ENCODE measurements at places on chromosomes 6 and 20. TPM values are rescaled to one million over a fixed set of nuclear protein-coding genes. Genes with fewer than 3 reads are reported as not detected.

The SLC35D3 gene
- not detected for total RNA-seq

DNA sequence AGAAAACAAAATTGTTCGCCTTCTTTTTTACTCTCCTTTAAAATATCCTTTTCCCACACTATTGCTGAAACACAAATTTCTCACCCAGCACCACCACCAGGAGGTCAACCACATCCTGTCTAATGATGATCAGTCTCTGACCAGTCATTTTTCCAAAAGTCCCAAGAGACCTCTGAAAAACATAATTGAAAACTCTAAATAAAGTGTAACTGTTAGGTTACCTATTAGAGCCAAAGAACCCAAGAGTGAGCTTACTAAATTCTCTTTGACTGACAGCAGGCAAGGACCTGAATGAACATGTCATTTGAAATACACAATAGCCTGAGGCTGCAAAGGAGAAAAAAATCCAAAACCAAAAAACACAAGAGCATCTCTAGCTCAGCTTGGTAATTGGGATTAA, 735.4 kb downstream of the CBLN4 start:
- no peak for DNase-seq
- no peaks in the 10 kb centered on the region for H3K4me1 ChIP-seq
- no peaks in the 10 kb centered on the region for H3K36me3 ChIP-seq
- no peak overlapping the region for H3K27ac ChIP-seq

DNA sequence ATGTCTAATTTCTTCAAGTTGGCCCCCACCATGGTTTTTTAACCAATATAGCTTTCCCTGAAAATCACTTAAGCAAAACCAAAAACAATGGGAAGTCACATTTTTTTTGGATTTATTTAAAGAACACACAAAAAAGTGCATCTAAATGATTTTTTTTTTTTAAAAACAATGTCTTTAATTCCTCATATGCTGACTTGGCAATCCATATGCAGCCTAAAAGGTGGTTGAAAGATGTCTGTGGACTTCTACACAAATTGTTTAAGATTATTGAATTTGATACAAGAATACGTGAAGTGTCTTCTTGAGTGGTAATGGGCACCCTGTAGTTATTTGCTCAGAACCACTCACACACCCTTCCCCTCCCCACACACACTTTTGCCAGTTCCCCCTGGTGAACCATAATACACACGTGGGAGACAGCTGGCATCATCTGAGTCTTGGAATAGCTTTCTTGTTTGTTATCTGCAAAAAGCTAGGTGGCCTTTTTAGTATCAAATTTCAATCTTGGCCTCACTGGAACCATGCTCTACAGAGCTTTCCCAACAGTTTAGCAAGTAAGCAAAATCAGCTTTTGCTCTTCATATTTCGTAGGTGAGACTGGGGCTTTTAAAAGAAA, 60.9 kb upstream of the TULP1 start:
- no peaks in the 10 kb centered on the region for H3K4me1 ChIP-seq
- no peak overlapping the region for H3K27ac ChIP-seq
- peaks cover 7% of the 10 kb centered on the region for H3K36me3 ChIP-seq
- no peaks in the 10 kb centered on the region for H3K27me3 ChIP-seq
- no peak overlapping the region for H3K4me3 ChIP-seq

The OR2W1 gene
- total RNA-seq = not detected

GRCh38 chr6:125154761-125155135, 1.2 kb downstream of the TPD52L1 start:
- peak overlapping the region; percentile 91 for H3K27ac ChIP-seq
- DNase-seq = peak; percentile 77
- H3K36me3 ChIP-seq = no peaks in the 10 kb centered on the region
- H3K27me3 ChIP-seq = no peaks in the 10 kb centered on the region
- H3K4me3 ChIP-seq = peak overlapping the region; percentile 78
